ENCODE measurements at places on chromosomes 11 and 22. TPM values are rescaled to one million over a fixed set of nuclear protein-coding genes. Genes with fewer than 3 reads are reported as not detected.

GRCh38 chr11:74574563-74574962, 17.8 kb upstream of the POLD3 start:
- H3K27me3 ChIP-seq = peaks cover 14% of the 10 kb centered on the region
- no peaks in the 10 kb centered on the region for H3K4me1 ChIP-seq
- H3K27ac ChIP-seq = no peak overlapping the region

Gene EHD1
- 155 TPM for total RNA-seq

DNA sequence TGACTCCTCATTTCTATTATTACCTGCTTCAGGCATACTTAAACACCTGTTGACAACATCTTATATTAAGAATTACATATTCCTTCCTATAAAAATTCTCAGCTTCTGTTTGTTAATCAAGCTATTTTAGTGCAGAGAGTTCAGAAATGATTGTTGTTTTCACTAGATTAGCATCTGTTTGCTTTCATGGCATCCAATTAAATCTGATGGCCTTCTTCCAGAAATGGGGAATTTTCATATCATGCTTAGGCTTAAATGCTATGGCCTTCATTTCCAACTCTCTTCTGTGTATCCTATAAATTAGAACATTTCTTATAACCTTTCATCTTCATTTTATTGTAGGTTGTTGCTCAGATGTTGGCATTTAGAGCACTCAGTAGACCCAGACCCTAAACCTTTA, 180.0 kb downstream of the WNT11 start:
- H3K27ac ChIP-seq = no peak overlapping the region
- no peak overlapping the region for H3K4me3 ChIP-seq
- peaks cover 32% of the 10 kb centered on the region for H3K36me3 ChIP-seq

GRCh38 chr22:28639321-28639720, 40.3 kb downstream of the TTC28 start:
- no peak for DNase-seq
- H3K36me3 ChIP-seq = no peaks in the 10 kb centered on the region
- H3K4me1 ChIP-seq = no peaks in the 10 kb centered on the region
- H3K4me3 ChIP-seq = no peak overlapping the region

- H3K27ac ChIP-seq = no peak overlapping the region
- no peaks in the 10 kb centered on the region for H3K4me1 ChIP-seq
- no peaks in the 10 kb centered on the region for H3K27me3 ChIP-seq
These were observed 80.7 kb downstream of the MICAL3 start for GRCh38 chr22:17943533-17944249.

Gene FAM118A
- 75.0 TPM for total RNA-seq

DNA sequence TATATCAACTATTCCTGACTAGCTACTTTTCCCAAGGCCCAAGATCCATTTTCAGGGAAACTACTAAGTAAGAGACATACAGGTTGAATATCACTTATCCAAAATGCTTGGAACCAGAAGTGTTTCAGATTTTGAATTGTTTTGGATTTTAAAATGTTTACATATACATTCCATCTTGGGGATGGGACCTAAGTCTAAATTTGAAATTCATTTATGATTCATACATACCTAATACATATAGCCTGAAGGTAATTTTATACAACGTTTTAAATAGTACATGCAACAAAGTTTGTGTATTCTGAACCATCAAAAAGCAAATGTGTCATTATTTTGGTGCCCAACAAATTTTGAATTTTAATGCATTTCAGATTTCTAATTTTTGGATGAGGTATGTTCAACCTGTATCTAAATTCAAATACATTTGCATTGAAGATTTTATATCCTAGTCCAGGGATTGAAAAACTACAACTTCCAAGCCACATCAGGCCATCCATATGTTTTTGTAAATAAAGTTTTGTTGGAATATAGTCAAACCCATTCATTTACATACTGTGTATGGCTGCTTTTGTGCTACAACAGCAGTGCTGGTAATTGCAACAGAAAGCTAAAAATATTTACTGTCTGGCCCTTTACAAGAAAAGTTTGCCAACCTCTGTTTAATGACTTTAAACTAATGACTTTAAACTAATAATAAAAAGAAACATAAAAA, 73.3 kb downstream of the CWF19L2 start:
- no peak for DNase-seq
- H3K27me3 ChIP-seq = no peaks in the 10 kb centered on the region
- H3K36me3 ChIP-seq = peaks cover 15% of the 10 kb centered on the region
- H3K4me1 ChIP-seq = peaks cover 6% of the 10 kb centered on the region
- H3K27ac ChIP-seq = no peak overlapping the region
- no peak overlapping the region for H3K4me3 ChIP-seq

Gene TMEM45B
- 0.18 TPM for total RNA-seq

Gene ZC3H12C
- 2.8 TPM for total RNA-seq

- no peak for DNase-seq
- H3K27ac ChIP-seq = no peak overlapping the region
- no peaks in the 10 kb centered on the region for H3K4me1 ChIP-seq
These were observed 1398.9 kb downstream of the BRD1 start for GRCh38 chr22:48428631-48429371.

- H3K4me1 ChIP-seq = no peaks in the 10 kb centered on the region
- no peak overlapping the region for H3K4me3 ChIP-seq
- no peak overlapping the region for H3K27ac ChIP-seq
- no peaks in the 10 kb centered on the region for H3K27me3 ChIP-seq
These were observed 379.3 kb downstream of the INSC start for GRCh38 chr11:15493921-15494620.

GRCh38 chr11:6240781-6241180, 1.9 kb downstream of the CNGA4 start:
- H3K27ac ChIP-seq = no peak overlapping the region
- H3K4me3 ChIP-seq = no peak overlapping the region
- no peak for DNase-seq
- H3K4me1 ChIP-seq = no peaks in the 10 kb centered on the region
- peaks cover 6% of the 10 kb centered on the region for H3K27me3 ChIP-seq

Measured in activated CD8-positive, alpha-beta memory T cell treated with anti-CD3 and anti-CD28 coated beads, Interleukin-2, amount 10 ng/mL, durations not matched to agents 7 days and 5 days (primary cell).